Caki2 (cell line): ENCODE measurements at places on chromosomes 4 and X. TPM values are rescaled to one million over a fixed set of nuclear protein-coding genes. Genes with fewer than 3 reads are reported as not detected.

Gene SLC25A31
- not detected in 2 replicates for total RNA-seq

DNA sequence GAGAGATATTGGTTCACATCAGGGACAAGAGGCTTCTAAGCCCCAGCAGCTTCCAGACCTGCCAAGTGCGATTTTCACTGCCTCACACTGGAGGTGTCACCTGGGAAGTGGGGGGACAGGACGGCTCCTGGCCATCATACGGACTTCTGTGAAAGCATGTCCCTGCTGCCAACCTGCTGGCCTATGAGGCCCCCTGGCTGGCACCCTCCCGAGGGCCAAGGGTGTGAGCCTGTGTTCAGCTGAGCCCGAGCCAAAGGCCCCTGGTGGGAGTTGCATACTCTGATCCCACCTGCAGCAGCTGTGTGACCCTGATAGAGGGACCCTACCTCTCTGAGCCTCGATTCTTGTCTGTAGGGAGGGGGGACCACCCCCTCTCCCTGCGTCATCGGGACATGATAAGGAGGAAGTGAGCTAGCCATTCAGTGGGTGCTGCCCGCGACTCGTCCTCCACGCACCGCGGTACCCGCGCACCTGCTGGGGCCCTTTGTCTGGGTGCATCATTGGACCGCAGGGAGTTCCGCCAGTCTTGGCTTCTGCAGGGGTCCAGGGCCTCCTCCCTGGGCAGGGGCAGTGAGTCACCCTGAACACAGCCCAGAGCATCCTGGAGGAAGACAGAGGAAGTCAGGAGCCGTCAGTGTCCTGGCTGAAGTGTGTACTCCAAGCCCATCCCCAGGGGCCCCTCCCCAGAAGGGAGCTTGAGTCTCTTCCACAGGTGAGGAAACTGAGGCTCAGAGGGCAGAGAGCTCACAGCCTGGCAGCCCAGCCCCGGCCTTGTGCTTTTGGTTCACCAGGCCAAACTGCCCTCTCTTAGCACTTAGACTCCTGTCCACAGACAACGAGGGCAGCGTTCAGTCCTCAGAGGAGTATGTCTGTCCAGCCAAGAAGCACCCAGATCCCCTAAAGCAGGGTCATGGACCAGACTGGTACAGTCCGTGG, 24.1 kb downstream of the C4orf50 start:
- no peak for DNase-seq

GRCh38 chr4:7402526-7402925, 32.2 kb downstream of the PSAPL1 start:
- no peak for DNase-seq

Gene MAGEB17
- not detected in 2 replicates for total RNA-seq

- peak; percentile 82 for DNase-seq
Measured at GRCh38 chrX:67563469-67564448, 19.9 kb downstream of the AR start.

DNA sequence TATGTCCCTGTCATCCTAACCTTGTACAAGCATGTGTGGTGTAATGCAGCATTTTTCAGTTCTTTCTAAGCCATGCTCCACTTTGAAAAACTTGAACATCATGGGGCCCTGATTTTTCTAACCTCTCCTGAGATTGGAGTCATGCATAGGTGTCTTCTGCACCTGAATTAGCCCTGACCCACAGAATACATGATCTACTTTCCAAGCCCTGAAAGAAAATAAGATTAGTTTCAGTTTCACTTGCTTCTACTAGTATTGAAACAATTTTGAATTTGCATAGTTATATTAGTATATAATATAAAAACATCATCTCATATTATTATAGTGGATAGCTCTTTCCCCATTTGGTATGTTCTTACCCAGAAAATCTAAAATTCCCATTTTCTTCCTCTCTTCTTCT, 178.2 kb downstream of the HS3ST1 start:
- no peak for DNase-seq

Gene GPRASP1
- total RNA-seq = not detected in 2 replicates

Gene WDFY3
- total RNA-seq = 20.4 and 30.3 TPM in 2 replicates

Gene SCOC
- 56.7 and 85.9 TPM in 2 replicates for total RNA-seq

- DNase-seq = no peak
Measured at GRCh38 chr4:6687947-6688878, 5.5 kb upstream of the S100P start.

GRCh38 chr4:75867130-75867529, 35.1 kb downstream of the PPEF2 start:
- no peak for DNase-seq

GRCh38 chr4:188437535-188437934, 298.3 kb downstream of the TRIML1 start:
- DNase-seq = no peak

Gene XG
- total RNA-seq = not detected in 2 replicates

Gene TBC1D8B
- 5.0 and 6.2 TPM in 2 replicates for total RNA-seq

Gene QRFPR
- total RNA-seq = 3.4 and 13.8 TPM in 2 replicates

GRCh38 chrX:73877687-73878086, 314.7 kb downstream of the CHIC1 start:
- no peak for DNase-seq

DNA sequence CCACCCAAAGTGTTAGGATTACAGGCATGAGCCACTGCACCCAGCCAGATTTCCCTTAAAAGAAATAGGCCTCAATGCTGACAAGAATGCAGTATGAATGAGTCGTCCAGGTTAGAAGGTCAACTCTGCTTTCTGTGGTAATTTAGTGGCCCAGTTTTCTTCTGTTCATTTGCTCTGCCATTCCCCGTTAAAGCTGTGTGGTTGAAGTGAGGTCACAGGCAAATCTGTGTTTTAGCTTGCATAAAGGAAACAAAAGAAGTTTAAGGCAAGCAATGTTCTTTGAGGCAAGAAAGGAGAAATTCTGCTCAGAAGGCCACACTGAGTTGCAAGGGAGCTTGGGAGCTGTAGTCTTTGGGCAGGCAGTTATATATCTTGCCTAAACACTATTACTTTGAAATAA, 176.8 kb downstream of the LARP7 start:
- peak; percentile 44 for DNase-seq

DNA sequence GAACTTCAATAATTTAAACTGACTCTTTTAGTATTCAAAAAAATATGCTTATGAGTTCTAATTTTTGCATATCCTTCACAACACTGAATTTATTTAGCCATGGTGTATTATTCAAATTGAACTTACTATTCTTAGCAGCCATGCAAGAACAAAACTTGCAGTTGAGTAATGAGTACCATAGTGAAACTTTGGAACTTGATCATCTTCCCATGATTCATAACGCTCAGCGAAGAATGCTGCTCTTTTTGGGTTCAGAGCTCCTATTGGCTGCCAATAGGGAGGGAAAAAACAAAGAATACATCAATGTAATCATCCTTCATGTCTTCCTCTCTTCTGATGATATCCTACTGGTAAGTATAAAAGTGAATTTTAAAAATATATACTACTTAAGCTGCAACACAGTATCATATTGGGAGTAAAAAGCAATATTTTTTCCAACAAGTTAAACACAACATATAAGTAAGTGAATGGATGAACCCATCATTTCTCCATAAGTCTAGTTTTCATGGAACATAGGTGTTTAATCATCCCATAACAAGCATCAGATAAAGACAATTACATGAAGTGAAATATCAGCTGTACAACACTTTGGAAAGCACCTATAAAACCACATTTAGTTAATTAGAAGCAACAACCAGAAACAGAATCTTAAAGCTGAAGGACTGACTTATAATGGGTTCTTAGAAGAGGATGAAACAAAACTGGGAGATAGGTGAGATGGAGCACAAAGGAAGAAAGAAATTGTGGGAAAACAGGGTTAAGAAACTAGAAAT, 145.2 kb upstream of the MAB21L2 start:
- DNase-seq = no peak

DNA sequence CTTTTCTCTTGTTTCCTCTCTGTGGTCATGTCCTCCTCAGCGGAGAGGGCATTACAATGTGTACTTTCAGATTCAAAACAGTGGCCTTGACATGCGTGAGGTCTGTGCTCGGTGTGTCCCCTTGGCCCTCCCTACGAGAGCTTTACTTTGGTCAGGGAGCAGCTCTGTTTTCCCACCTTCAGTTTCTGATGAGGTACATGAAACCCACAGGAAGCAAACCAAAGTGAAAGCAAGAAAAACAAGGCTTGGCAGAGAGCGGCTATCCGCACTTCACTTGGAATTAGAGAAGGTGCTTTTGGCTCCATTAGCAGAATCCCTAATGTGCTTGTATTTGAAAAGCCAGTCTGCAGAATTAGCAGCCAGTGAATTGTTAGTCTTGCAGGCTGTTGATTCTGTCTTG, 19.5 kb upstream of the BOD1L1 start:
- DNase-seq = no peak

- DNase-seq = no peak
Measured at GRCh38 chr4:66554826-66555225, 884.5 kb upstream of the EPHA5 start.
